ENCODE measurements at places on chromosomes 16 and 17.

GRCh38 chr16:57208926-57209325 lies 22.8 kb downstream of the RSPRY1 start:
- DNase-seq: no peak

DNA sequence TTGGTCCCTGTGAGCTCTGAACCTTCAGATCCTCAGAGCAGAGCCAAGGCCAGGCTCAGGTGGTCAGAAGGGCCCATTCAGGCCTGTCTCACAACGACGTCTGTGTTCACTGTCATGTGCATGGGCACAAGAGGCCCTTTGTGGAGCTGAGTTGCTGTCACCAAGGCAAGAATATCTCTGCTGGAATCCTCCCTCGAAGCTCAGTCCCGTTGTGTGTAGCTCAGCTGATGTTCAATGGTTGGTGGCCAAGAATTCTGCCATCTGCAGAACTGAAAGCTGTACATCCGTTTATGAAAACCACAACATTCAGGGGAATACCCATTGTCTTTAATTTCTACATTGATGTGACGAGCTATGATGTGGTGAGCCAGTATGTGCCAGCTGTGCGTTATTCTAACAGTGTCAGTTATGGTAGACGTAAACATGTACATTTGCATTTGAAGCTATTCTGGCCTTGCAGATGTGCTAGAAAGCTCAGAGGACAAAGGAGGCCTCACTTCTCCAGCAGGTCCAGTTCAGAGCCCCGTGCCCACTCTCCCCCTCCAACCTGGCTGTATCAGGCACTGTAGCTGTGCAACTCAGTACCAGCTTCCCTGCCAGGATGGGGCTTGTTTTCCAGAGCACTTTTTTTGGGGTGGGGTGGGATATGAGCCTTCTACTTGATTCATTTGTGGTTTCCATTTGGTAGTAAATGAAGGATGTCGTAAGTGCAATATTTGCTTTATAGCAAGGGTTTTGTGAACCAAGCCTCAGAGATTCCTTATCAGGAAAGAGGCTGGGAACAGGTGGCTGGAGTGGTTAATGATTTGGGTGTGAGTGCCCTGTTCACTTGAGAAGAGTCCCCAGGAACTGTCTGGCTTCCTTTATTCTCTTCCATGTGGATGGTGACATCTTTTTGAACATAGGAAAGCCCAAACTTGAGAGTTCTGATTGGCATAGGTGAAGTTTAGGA lies 56.1 kb downstream of the B9D1 start:
- DNase-seq: no peak

DNA sequence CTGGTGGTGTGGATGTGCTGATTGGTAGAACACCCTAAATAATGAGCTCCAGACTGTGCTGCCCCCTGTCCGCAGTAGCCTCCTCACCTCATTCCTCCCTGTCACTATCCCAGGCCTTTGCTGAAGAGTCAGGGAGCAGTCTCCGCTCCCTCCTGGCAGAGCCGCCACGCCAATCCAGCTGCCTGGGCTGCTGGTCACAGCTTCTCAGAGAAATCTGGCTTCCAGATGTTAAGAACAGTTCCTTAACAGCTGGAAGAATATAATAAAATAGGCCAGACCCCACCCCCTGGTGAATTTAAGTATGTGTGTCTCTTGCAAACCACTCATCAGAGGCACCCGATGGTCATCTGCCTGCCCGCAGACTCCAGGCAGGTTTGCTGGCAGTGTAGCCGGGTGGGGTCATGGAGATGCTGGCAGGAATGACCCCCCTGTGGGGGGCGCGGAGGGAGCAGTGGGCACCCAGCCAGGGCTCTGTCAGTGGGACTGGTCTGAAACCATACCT lies 161.0 kb downstream of the CCDC182 start:
- no peak for DNase-seq

GRCh38 chr17:2095536-2095910 lies 40.6 kb downstream of the HIC1 start:
- DNase-seq: no peak

- no peak for DNase-seq
These were observed 64.4 kb upstream of the RASL10B start for GRCh38 chr17:35666967-35667532.

- no peak for DNase-seq
These were observed 54.6 kb downstream of the STX8 start for GRCh38 chr17:9521062-9521461.

GRCh38 chr16:85673529-85674417 lies 15.0 kb downstream of the GINS2 start:
- no peak for DNase-seq

GRCh38 chr16:72715267-72715666 lies 332.7 kb downstream of the ZFHX3 start:
- no peak for DNase-seq

DNA sequence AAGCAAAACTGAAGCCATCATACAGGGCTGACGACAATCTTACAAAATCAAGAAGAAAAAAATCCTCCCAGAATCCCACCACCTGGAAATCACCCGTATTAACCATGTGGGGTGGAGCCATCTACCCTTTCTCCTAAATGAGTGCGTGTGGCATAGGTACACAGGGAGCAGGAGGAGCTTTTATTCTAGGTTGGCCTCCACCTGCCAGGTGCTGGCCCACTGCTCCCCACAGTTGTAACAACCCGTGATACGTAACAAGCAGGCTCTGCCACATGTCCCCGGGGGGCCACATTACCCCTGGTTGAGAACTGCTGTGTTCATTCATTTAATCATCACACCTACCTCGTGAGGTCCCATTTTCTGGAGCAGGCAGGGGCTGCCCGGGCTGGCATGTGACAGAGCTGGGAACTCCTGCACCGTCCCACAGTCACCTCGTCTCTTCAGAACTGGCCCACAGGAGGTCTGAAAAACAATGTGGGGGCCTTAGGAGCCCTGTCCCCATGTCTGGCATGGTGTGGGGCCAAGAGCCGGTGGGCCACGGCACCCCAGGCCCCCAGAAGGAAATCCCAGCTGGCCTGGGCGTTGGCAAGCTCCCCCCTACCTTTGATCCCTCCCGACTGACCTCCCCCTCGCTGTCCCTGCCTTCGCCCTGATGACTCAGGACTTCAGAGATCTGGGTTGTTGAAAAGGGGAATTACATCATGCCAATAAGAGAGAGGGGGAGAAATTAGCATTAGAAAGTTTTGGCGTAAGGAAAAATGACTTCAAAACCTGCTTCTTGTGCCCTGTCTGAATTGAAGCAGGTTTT lies 12.9 kb downstream of the CMIP start:
- DNase-seq: no peak

DNA sequence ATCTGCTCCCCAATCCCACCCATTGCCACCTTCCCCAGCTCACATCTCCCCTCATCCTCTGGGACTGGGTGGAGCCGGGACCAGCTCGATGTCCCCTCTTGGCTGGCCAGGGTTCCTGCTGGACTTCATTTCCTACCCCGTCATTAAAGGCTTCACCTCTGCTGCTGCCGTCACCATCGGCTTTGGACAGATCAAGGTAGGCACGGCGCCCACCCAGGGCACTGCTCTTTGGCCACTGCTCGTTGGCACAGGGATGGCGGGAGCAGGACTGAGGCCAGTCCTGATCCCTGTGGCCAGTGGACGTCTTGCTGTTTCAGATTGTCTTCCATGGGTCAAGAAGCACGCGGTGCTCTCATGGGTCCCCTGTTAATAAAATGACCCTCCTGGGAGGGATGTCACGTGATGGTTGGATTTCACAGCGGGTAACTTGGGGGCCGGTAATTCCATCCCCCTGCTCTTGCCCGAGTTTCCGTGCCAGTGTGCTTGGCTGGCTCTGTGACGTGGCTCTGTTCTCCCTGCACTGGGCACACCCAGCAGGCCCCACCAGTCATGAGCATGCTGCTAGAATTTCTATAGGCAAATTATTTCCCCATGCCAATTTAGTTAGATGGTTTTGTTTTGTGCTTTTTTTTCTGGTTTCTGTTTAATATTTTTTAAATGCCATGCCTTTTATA lies 3.1 kb downstream of the SLC26A11 start:
- DNase-seq: no peak

DNA sequence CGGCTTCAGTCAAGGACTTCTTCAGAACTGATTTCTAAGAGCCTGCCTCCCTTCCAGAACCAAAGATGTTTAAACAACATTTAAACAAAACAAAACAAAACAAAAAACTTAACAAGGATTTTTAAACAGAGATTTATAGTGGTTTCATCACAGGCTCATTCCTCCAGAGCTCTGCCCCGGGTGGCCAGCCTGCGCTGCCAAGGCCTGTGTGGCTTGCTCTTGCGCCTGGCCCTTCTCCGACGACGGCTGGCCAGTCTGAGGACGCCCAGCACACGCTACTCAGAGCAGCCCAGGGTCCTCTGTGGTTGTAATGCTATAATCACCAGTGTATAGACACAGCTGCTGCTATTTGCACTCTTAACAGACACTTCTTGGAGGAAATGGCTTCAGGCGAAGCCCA lies 307.2 kb upstream of the MYOCD start:
- no peak for DNase-seq

GRCh38 chr17:2905269-2905668 lies 109.0 kb downstream of the RAP1GAP2 start:
- no peak for DNase-seq

DNA sequence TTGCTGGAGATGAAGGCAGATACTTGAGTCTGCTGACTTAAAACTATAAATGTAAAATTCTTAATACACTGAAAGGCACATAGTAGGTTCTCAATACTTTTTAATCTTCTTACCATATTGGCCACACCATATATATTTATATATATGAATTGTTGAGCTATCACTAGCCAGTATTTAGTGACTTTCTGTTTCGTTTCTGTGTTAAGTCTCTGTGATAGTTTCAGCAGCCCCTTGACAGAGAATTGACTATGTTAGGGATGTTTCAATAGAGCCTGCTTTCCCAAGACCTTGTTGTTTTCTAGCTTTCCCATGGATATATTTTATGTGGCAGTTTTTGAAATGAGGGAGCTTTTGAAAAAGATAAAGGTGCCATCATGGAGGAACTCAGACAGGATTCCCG lies 206.5 kb upstream of the GOT2 start:
- no peak for DNase-seq

DNA sequence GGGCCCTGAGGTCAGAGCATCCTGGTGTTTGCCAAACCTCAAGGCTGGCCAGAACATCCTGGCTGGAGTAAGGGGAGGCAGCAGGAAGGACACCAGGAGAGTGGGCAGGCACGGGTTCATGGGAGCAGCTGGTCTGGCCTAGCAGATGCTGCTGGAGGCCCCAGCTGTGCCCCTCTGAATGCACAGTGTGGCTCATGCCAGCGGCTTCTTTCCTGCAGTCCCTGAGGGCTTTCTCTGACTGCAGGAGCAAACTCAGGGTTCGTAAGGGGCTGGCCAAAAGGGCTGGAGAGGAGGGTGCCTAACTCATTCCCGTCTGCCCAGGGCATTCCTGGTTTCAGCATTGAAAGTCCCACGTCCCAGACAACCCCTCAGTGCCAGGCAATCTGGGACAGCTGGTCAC lies 78.7 kb downstream of the ZDHHC7 start:
- no peak for DNase-seq

DNA sequence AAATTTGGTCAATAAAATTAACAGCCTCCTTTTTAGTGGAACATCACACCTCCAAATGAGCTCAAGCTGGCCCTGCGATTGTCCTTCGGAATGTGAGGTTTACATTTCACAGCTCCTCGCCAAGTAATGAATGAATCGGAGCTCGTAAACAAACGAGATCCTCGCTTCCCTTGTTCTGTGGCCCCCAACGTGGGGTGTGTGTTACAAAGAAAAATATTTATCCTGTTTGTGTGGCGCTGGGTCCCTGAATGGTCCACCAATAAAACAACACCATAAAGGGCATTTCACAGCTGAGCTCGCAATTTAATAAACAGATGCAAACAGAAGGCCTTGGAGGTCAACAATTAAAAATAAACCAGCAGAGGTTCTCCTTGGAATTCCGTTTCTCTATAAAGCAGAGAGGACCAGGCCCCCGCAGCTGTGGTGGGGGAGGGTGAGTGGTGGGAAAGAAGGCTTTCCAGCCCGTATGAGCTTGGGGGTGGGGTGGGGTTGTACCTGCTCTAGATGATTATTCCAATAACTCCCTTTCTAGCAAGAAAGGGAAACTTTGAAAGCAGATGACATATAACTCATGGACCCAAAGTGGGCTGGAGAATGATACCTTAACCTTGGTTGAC lies 393.9 kb upstream of the SALL1 start:
- no peak for DNase-seq

GRCh38 chr17:8628172-8628571 lies 2.4 kb downstream of the MYH10 start:
- no peak for DNase-seq

GRCh38 chr17:63185420-63185819 lies 219.4 kb downstream of the TANC2 start:
- no peak for DNase-seq
